ENCODE measurements at places on chromosomes 2 and 18.

- no peak for DNase-seq
Measured at GRCh38 chr2:62176801-62177200, 19.1 kb upstream of the B3GNT2 start.

DNA sequence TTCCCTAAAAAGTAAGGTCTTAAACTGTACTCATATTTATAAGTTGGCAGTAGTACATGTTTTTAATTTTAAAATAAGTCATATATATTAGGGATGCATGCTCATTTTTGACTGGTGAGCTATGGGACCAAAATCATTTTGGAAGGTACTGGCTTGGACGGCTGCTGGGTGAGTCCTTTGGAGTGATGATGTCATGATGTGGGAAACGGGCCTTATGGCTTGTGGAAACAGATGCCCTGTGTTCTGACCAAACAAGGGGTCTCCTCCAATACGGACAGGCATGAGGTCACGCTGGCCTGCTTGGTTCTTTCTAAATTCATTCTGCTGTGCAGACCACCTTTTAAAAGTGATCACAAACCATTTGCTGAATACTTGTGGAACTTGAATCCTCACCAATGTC lies 109.2 kb upstream of the MGAT5 start:
- DNase-seq, result no peak

DNA sequence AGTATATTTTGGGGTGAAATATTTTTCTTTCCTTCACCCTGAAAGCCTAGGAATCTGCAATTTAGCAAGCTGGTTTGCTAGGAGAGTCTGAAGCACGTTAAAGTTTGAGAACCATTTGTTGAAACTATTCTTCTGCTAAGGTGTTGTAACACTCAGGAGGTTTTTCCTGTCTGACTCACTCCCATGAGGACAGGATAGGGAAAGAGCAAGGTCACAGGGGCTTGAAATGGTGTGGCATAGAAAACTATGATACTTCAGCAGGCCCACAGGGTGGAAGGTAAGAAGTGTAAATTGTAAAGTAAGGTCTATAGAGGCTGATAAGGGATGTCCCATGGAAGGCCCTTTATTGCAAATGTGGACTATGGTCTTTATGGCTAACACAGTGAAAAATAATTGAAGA lies 177.7 kb upstream of the ZC3H15 start:
- DNase-seq, result no peak

DNA sequence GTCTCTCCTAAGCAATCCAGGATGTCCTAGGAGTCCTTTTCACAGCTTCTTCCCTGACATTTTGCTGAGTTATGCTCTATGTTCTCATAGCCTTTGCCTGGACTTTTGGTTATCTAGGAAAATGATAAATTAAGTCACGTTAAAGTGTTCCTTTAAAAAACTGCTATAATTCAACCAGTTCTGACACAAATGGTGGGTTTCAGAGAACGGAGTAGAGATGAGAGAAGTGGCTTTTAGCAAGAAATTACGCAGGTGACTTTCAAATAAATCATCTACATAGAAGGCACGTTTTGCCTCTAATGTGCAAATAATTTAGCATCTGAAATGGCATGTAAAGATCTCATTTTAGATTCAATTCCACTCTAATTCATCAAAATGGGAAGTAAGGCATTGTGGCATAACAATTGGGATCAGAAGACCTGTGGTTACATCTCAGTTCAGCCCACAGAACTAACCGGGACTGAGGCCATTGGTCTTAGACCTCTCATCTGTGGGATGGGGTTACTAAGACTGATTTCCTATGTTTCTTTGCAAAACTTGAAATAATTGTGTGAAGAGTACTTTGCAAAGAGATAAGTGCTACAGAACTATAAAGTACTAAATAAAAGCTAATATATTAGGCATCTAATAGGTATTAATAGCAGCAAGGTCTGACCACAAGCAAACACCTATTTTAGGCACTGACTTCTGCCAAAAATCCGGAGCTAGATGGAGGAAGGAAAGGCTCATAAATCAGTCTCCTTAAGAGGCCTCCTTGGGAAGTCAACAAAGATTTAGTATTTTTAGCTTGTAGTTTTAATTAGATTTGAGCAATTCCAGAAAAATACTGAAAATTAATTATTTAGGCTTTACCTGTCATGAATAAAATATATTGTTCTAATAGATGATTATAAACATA lies 211.4 kb downstream of the PIEZO2 start:
- DNase-seq, result no peak

GRCh38 chr18:77059294-77059916 lies 73.2 kb downstream of the MBP start:
- DNase-seq, result no peak

GRCh38 chr2:202495230-202495604 lies 119.1 kb downstream of the BMPR2 start:
- DNase-seq, result no peak

DNA sequence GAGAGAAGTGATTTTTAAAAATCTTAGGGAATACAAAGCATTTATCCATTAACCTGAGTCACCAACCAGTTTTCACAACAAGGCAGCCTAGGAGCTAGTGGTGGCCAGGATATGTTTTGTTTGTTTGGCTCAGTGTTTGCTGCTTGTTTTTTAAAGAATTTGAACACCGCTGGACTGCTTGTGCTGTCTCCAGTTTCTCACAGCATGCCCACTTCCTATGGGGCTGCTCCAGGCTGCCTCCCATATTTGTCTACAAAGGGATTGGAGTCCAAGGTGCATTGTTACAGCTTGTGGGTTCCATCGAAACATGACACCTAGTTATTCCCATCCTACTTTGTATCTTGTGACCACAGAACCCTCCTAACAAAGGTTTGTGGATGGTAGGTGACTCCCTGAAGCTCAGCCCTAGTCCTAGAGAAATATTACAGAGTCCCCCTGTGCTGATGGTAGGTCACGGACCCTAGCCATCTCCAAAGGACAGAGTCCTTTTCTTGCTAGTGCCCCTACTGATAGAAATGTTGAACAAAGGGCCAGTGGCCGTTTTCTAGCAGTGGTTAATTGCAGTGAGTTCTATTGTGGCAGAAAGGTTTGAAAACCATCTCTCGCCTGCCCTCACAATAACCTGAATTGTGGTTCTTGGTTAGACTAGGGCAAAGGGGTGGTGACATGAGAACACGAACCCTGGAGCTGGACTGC lies 23.2 kb downstream of the GPR39 start:
- no peak for DNase-seq

DNA sequence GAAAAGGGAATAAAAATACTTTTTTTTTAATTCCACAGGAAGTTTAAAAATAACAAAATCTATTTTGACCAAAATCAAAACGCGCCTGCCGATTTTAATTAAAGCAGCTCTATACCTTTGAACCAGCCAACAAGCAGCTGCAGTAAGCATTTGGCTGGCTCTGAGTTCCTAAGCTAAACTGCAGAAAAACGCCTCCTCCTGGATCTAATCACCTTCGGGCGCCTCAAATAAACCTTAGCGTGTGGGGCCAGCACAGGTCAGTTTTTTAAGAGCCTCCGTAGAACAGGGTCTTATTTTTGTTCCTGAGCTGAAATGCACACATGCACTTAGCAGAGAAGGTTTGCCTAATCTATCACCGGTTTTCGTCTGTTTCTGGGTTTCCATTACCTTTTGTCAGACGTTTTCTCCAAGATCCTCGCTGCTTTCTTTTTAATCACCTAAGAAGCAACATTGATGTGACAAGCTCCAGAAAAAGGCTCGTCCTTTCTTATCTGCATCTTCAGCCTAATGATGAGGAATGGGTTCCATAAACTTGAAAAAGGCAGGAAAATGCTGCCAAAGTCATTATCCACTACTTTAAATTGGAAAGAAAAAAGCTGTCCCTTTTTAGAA lies 64.7 kb upstream of the HNRNPA3 start:
- no peak for DNase-seq

GRCh38 chr2:71807581-71808451 lies 339.8 kb downstream of the CYP26B1 start:
- DNase-seq, result no peak

- DNase-seq, result no peak
Measured at GRCh38 chr2:214630402-214631045, 179.0 kb downstream of the BARD1 start.

DNA sequence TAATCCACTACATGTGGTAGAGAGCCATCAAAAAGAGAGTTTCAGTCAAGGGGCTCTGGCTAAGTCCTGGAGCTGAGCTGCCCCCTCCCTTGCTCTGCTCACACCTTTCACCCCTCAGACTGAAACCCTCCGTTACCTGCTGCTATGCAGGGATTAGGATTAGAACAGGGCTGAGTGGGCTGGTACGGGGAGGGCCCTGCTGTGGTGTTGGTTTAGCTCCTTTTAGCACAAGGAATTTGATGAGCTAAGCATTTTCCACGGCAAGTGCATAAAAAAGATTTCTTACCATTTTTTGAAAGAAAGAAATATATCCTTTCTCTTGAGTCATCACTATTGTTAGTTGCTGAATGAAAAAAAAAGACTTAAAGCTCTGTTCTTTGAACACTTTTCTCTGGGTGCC lies 46.3 kb downstream of the TCF7L1 start:
- DNase-seq, result no peak

DNA sequence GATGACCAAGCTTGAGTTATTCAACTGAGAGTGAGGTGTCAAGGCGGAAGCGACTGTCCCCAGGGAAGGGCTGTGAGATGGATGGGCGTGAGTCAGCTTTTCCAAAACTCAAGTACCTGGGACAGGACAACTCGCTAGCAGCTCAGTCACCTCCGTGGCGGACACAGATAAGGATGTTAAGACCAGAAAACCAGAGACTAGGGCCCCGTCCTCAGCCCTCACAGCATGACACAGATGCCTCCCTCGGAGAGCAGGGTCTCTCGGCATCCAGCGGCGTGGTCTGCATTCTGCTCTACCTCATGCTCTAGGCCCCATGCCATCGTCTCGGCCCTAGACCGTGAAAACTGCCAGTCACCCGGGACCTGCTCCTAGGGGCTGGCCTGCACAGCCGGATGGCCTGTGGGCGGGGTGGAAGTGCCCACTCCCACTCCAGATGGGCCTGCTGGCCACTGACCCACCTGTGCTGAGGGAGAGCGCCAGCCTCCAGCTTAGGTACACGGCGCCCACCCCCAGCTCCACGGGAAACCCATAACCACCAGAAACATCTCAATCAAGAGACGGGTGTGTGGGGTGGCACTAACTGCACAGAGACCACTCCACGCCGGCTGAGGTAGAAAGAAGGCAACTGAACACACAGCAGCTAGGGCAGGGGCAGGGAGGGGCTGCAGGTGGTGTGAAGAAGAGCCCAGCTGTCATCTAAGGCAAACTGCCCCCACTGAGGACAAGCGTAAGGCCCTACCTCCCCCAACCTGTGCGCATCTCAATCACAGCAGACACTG lies 39.8 kb downstream of the ANO7 start:
- no peak for DNase-seq

- no peak for DNase-seq
Measured at GRCh38 chr2:17747684-17748452, 5.7 kb downstream of the SMC6 start.

- DNase-seq, result no peak
Measured at GRCh38 chr2:225996462-225996828, 596.9 kb downstream of the NYAP2 start.

DNA sequence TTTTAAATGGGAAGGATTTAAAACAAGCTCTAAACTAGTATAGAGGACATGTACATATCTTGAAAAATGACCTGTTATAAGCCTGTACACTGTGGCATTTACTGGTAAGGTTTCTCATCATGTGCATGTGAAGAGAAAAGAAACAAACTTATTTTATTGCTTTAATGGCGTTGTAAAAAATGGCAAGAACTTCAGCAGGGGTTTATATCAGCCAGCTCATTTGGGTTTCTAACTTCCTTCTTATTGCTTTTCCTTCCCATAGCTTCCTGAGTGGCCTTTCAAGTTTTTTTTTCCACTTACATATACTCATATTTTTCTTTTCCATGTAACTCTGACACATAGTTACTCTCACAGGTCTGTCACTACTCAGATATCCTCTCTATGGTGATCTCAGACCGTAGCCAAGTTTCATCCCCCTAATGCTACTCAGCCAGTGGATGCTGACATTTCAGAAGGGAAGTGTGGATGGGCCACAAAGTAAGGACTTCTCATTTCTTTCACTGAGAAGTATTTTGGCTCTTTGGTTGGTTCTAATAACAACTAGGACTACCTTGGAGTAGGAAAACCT lies 198.2 kb downstream of the PARD3B start:
- no peak for DNase-seq

- no peak for DNase-seq
Measured at GRCh38 chr2:169705927-169706326, 11.7 kb downstream of the PHOSPHO2 start.

GRCh38 chr2:161160226-161161073 lies at the start of gene TANK:
Gene TANK, plus strand, starts transcription at chr2:161160428. Its CDS starts 19,235 bp downstream, at chr2:161179663.
- peak; percentile 80 for DNase-seq

Data from activated CD4-positive, alpha-beta T cell treated with anti-CD3 and anti-CD28 coated beads, Interleukin-2, amount 50 U/mL, for 4 hours (primary cell).